Fibroblast of the aortic adventitia (primary cell): ENCODE measurements at places on chromosomes 3 and 15.

DNA sequence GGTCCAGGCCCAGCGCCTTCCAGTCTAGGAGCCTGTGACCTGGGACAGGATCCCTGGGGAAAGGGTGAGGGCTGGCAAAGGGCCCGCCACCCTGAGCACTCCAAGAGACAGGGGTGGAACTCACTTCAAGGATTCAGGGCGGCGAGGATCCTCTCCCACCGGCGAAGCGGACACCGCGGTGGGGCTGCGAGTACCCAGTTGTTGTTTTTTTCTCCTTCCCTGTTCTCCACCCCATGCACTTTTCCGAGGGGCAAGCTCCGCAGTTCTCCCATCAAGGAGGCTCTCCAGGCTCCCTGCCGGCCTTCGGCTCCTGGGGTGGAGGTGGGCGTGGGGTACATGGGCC lies 387 bp upstream of the PAQR5 start:
- no peak for DNase-seq

DNA sequence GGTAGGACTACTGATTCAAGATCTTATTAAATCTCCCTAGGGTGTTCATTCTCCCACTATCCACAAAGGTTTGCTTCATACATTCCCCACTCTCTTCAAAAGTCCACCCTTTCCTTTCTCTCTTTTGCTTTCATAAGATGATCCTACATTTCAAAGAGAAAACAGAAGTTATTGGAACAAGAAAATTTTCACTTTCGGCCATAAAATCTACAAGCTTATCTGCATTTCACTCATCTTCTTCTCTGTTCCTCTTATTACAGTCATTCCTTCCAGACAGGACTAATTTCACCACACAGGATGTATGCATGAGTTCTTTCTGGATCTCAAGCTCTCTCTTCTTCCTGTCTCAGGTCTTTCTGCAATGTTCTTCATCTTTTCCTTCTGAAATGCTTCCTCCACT lies 238.7 kb downstream of the ISL2 start:
- no peak for DNase-seq

DNA sequence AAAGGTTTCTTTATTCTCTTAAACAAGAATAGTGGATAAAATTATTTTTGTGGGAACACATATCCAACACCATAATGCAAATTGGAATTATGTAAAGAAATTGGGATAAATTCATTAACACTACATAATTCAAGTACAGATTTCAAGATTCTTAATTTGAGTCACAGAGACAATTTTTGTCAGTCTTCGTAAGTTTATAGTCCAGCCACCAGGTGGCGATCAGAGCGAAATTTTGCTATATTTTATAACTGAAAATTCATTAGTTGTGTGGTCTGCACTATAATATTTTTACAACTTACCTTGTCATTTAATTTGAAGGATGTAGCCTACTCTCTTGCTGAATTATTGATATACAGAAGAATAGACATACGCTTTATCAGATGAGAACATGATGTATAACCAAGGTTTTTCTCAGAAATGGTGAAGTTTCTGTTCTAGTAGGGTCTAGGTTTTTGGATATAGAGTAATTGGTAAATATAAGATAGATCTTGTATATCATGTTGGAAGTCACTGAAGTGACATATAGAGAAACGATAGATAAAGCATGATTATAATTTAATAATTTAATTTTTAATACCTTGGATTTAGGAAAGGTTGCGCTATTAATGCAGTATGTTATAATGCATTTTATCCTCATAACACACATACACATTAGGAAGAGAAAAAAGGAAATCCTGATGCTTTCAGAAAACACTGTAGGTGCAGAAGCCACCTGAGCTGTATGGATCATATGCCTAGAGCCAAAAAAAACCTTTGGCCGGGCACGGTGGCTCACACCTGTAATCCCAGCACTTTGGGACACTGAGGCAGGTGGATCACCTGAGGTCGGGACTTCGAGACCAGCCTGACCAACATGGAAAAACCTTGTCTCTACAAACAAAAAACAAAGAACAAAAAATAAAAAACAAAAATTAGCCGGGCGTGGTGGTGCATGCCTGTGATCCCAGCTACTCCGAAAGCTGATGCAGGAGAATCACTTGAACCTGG lies 31.7 kb downstream of the PLSCR4 start:
- peak; percentile 69 for DNase-seq

GRCh38 chr15:80180468-80180867 lies 27.7 kb downstream of the FAH start:
- DNase-seq, result no peak

DNA sequence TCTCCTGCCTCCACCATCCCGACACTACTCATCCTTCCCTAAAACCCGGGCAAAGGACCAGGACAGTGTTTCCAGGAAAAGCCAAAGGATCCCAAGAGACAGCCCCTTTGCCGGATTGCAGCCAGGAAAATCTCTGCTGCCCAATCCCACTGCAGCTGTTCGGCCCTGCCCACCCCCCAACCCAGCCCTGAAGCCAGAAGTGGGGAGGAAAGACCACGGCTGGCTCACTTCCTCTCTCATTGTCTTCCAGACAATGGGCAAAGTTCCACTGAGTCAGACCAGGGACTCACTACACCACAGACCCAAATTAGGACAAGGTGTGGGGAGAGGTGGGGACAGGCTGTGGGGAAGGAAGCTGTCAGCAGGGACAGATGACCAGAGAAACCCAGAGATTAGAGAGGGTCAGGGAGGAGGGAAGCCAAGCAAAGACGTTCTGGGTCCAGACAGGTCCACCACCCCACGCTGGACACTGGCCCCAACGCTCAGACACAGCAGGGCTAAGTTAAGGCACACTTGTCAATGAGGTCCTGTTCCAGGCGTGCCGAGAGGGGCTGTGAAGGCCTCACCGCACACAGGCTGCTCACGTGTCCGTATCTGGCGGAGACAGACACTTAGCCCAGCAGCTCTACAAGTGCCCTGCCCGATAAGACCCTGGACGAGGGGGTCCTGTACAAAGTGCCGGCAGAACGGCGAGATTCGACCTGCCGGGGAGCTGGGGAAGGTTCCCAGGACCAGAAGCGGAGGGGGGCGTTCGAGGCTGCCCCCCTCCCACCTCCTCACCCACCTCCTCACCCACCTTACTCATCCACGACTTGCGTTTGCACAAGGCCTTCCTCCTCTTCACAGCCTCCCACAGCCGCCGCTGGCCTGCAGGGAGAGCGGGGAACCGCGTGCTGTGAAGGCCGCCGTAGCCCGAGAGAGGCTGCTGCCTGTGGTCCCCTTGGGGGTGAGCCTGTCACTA lies 21.9 kb downstream of the TNK2 start:
- DNase-seq, result peak; percentile 85

DNA sequence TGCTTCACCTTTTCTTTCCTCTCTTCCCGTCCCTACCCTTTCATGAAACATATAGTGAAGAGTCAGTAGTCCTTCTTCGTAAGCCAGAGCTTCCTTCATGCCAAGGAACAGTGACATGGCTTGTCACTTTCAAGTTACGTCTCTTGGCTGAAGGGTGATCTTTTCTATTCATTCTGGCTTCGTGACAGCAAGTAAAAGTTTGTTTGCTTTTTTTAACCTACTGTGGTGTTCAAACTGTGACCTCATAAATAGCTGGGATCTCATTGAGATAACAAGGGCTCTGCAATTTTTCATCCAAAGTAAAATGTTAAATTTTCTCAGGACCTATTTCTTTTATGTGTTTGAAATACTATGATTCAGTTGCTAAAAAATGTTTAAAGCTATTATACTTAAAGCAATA lies 10.5 kb downstream of the CDIN1 start:
- peak; percentile 75 for DNase-seq

DNA sequence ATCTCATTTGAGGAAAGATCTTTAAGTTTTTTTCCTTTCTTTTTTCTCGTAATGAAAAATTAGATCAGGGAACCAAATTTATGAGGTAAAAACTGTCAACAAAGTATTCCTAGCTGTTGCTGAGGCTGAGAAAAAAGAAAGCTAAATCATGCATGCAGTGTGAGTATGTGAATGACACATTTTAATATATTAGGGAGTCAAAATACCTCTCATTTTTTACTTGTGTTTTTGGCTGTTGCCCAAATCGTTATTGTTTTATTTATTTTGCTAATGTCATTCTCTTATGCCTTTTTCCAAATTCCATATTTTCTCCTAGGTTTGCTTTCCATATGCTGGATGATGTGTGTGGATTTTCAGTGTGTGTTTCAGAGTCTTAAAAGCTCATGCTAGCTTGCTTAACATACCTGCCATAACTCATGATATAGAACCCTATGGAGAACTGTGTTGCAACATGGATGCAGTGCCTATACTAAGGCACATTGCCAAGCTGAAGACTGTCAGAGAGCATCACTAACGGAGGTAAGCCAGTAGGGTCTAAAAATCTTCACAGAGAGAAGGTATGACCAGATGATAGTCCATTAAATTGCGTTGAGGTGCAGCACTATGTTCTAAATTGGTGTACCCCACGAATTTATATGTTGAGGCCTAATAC lies 629.5 kb upstream of the KCNMB2 start:
- DNase-seq, result peak; percentile 44

GRCh38 chr3:184361932-184362667 lies 590 bp downstream of the POLR2H start:
- no peak for DNase-seq

DNA sequence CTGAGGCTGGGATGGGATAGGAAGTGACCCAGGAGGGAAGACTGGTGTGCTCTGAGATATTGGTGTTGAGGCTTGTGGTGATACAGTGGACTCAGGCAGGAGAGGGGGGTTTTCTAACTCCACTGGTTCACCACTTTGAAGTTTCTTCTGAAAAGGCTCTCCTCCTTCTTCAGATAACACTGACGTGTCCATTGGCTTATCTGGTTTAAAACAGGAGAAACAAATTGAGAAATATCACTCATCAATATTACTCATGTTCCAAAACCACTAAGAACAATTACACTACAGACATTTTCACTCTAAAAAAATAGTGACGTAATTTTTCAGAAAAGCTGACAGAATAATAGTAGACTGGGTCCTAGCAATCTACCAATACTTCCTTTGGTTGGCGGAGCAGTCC lies 23.1 kb downstream of the TP53BP1 start:
- peak; percentile 79 for DNase-seq

DNA sequence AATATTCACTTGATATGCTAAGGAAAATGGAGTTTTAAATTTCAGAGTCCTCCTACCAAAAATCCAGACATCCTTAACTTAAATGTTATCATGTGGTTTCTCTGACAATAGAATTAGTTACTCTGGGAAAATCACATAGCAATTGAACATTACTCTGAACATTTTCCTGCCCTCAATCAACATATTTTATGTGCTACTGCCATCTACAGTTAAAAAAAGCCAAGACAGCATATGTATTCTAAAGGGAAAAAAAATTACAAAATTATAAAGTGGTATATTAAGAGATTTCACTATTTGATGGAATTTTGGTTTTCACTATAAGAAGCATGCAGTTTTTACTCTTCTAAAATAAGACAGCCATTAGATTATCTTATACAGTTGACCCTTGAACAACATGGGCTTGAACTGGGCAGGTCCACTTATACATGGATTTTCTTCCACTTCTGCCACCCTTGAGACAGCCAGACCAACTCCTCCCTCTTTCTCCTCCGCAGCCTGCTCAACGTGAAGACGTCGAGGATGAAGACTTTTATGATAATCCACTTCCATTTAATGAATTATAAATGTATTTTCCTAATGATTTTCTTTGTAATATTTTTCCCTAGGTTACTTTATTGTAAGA lies 122.3 kb downstream of the ATP1B3 start:
- peak; percentile 42 for DNase-seq

DNA sequence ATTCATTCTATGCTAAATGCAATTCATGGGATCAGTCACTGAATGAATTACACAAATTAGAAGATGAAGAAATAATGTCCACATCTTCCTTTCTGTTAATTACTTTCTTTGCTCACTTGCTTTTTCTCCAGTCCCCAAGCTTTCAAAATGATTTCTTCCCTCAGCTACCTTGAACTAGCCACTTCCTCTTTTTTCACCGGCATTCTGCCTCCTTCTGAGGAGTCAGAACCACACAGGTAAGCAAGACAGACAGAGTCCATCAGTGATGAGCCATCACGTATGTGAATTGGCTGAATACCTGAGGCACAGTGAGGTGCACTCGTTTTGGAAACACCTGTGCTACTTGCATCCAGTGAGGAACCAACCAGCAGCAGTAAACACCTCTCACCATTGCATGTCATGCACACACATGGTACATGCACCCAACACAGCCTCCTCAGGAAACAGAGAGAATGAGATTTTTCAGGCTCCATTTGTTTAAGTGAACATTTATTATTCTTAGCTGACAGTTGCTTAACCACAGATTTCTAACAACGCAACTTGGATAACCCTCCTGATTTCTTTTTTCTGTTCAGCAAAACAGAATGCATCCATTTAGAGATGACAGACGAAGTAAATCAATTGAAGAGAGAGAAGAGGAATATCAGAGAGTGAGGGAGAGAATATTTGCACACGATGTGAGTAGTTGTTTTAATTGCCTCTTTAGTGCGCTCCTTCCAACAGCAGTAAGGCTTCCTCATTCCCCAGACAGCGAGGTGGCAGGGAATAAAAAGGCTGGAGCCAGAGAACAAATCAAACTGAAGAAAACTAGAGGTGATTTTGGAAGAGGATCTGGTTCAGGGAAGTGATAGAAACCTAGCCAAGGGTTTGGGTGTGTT lies 69.3 kb downstream of the ARPP21 start:
- no peak for DNase-seq

GRCh38 chr15:51866751-51867150 lies 37.3 kb downstream of the TMOD3 start:
- DNase-seq, result no peak

GRCh38 chr3:10774825-10775224 lies 41.2 kb upstream of the SLC6A11 start:
- no peak for DNase-seq

GRCh38 chr15:89315375-89315929 lies 19.2 kb downstream of the POLG start:
- no peak for DNase-seq

DNA sequence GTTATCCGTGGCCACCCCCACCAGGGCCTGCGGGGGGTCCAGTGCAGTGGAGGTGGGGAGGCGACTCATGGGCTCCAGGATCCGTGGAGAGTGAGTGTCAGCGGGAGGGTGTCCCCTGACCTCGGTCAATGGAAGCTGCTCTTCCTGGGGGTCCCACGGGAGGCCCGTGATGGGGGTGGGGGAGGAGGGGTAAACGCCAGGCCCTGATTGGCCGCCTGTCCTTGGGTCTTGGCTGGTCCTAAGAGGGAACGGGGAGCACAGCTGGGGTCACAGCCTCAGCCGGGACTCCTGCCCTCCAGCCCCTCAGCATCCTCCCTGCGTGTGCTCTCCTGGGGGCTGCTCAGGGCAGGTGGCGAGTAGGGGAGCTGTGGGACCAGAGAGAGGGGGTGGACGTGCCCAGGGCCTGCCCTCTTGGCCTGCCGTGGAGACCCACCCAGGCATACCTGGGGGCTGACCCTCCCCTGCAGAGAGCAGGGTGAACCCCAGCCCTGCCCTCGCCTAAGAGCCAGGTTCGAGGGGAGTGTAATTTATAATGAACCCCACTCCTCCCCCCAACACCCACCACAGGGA lies 184.6 kb downstream of the GOLGA6L6 start:
- DNase-seq, result no peak

- DNase-seq, result no peak
These were observed 414.5 kb downstream of the GRM7 start for GRCh38 chr3:7275396-7275795.

- DNase-seq, result no peak
These were observed 28.9 kb downstream of the TGM4 start for GRCh38 chr3:44903314-44903713.
